ENCODE measurements at places on chromosomes 5 and 9.

- DNase-seq: no peak
These were observed 244.3 kb downstream of the DENND1A start for GRCh38 chr9:123685489-123686083.

GRCh38 chr9:136021872-136022681 is 60.9 kb upstream of the UBAC1 start:
- DNase-seq: no peak

DNA sequence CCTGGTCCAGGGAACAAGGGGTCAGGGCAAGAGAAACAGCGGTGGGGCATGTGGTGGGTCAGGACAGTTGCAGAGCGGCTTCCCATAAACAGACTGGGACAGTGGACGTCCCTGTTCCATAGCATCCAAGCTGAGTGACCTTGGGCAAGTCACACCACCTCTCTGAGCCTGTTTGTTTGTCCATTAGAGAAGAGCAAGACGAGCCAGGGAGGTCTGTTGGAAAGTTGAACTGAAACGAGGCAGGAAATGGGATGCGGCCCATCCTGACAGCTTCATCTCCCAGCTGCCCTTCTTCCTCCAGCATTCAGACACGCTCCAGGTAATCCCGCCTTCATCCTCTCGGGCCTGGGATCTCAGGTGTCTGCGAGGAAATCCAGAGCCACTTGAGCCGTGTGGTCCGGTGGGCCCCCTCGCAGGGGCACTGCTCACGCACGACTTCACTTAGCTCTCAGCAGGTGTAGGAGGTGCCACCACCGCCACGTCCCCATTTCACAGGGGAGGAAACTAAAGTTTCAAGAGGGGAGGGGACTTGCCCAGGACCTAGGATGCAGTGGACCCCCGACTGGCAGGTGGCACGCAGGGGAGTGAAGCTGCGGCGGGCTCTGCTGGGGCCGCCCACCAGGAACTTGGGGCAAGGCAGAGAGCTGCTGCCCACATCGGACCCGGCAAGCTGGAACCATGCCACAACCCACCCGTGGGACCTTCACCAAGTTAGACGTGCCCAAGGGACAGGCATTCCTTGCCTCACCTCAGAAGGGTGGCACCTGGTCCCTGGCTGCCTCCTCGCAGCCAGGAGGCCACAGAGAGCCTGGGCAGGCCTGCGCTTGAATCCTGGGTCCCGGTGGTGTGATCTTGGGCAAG is 13.0 kb downstream of the PTGES2 start:
- no peak for DNase-seq

DNA sequence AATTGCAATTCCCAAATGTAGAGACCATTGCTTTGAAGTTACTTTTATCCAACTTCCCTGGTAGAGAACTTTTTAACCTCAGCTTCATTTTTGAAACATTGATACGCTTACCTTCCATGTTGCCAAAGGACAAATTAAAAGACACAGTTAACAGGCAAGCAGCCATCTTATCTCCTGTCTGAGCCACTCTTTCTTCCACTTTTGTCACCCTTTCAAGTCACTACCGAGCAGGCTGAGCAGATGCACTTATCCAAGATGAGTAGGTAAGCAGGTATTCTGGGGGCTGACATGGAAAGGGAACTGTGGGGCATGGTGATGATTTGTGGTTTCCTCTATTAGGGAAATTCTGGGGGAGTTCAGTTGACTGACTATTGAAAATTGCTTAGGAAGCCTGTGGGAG is 66.7 kb downstream of the DOCK2 start:
- no peak for DNase-seq

- DNase-seq: no peak
These were observed 183.4 kb upstream of the NR3C1 start for GRCh38 chr5:143586781-143587362.

DNA sequence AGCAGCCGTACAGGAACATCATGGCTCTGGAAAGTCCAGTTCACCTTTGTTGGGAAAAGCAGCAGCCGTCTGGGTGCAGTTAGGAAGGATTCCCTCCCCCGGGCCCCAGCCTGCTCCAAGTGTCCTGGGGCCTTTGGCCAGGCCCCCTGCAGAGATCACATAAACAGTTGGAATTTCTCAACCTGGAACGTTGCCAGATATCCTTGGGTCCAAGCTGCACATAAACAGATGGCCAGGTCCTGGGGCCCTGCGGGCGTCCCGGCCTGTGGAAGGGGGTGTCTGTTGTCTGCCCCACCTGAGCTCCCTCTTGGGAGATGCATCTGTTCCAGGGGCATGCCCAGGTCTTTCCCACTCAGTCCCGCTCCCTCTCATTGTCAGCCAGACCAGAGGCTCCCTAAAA is 92.7 kb downstream of the COL5A1 start:
- DNase-seq: no peak

- no peak for DNase-seq
These were observed 518.2 kb downstream of the TLR4 start for GRCh38 chr9:118222375-118222774.

DNA sequence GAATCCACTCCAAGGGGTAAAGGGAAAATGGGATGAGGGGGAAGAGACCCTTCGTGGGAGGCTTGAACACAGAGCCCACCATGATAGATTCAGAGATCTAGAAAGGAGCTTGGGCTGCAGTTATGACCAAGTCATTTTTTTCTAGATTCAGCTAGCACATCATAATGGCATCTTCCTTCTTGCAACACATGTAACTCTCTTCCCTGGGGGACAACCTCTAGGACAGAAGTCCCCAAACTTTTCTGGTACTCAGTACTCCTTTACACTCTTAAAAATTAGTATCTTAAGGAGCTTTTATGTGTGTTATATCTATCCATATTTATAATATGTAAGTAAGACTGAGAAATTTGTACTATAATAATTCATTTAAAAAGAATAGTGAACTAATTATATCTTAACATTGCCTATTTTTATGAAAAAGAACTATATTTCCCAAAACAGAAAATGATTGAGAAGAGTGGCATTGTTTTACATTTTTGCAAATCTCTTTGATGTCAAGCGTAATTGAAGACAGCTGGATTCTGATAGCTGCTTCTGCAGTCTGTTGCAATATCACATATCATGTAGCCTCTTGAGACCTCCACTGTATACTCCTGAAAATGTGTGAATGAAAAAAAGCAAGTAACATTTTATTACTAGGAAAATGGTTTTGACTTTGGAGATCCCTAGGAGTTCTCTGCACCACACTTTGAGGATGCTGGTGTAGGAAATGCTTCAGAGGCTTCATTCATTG is 875 bp downstream of the ACO1 start:
- no peak for DNase-seq

DNA sequence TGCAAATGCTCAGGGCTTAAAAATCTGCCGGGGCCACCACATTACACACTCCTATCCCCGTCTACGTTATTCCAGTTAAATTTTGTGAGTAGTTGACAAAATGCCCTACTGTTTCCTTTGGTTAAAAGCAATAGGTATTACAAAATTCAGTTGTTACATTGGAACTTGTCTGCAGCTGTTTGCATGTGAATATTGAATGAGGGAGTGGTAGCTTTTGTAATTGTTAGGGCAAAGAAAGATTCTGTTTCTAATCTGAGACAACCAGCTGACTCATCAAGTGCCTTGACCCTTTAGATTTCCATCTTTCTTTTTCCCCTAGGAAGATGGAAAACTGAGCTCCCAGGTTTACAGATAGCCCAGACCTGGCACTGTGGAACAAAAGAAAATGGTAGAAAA is 30.2 kb downstream of the MAML1 start:
- DNase-seq: no peak

GRCh38 chr9:88746743-88747398 is 211.9 kb downstream of the NXNL2 start:
- no peak for DNase-seq

GRCh38 chr5:71830681-71831539 is 111.8 kb downstream of the CARTPT start:
- no peak for DNase-seq

DNA sequence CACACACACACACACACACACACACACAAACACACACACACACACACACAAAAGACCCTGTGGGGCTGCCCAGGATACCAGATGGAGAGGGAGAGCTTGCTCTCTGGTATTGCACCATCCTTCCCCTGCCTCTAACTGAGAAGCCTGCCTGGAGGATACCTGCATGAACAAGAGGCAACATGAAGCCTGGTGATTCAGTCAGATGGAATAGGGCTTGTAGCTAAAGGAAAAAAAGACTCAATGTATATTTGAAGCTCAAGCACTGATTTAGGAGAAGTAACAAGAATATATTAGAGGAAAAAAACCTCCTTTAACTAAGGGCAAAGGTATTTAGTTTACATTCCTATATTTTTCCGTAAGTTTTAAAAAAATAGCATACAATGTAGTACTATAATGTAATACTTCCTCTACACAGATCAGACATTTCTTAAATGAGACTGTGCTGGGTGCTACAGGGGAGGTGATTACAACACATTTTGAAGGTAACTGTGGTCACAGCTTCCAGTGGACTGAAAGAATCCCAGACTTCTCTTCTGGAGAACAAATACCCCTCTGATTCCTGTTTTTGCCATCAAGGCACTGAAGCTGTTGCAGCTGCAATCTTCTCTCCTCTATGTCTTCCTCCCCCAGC is 169.3 kb downstream of the DCP2 start:
- DNase-seq: no peak

DNA sequence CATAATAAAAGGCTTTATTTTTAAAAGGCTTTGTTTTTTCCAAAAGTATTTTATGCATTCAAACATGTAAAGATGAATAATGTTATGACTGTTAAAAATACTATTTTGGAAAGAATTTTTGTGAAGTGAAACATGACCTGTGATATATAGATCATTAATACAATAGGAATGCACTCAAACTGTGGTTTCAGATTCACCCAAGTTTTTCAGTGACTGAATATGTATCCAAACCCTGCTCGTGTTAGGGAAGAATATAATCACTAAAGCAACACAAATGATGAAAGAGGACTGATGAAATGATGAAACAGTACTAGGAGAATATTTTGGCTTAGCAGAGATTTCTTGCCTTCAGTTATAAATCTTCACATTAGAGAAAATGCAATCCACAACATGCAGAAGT is 278.0 kb downstream of the ADAMTS6 start:
- DNase-seq: no peak

- no peak for DNase-seq
These were observed 111.7 kb upstream of the ACOT12 start for GRCh38 chr5:81505672-81506071.

DNA sequence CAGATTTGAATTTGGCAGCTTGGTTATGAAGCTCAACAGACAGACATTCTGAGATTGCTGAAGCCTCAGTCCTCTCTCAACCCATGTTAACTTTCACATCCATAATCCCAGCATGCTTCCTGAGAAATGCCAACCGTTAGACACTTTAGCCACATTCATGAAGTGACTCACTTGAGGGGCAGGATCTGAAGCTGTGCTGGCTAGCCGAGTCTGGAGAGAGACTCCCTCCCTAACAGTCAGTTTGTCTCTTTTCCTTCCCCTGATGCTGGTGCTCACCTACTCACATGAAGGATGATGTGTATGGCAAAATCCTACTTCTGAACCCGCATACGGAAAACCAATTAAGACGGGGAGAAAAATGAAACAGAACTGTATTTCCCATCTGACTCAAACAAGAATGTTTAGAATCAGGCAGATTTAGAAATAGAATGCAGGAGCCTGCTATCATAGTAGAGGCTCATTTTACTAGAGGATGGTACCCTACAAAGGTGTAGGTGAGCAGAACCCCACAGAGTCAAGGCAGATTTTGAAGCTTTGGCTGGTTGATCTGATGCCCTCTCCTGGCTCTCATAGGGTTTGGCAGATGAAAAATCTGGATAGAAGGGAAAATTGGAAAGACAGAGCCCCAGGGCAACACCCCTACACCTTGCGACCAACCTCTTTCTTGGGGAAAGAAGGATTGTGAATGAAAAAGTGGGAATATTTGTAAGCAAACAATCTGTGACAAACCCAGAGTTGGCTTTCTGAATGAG is 150.9 kb upstream of the LHFPL2 start:
- DNase-seq: no peak

- no peak for DNase-seq
These were observed 71.3 kb downstream of the IQGAP2 start for GRCh38 chr5:76474377-76474776.

GRCh38 chr9:78871452-78872331 is 574.8 kb downstream of the PSAT1 start:
- DNase-seq: no peak

- DNase-seq: no peak
These were observed 33.5 kb upstream of the ZNF354B start for GRCh38 chr5:178826216-178826615.

- no peak for DNase-seq
These were observed 66.4 kb upstream of the SLC44A1 start for GRCh38 chr9:105178076-105178475.

- DNase-seq: no peak
These were observed 633.1 kb upstream of the TYRP1 start for GRCh38 chr9:12060067-12060466.

DNA sequence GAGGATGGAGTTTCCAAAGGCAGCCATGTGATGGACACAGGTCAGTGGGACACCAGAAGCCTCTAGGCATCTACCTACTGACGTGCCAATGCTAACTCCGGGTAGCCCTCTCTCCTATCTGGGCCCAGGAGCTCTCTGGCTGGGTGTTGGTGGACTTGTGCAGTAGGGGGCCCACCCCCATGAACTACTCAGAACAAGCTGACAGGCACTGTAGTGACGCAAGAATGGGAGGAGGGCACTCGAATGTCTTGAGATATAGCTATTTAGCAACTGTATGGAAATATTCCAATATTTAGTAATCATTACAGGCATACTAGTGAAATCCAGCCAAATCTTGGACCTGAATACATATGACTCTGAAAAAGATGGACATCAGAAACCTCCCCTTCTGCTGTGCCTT is 5.7 kb upstream of the DOCK2 start:
- DNase-seq: no peak

- no peak for DNase-seq
These were observed 17.3 kb downstream of the CHD1 start for GRCh38 chr5:98911280-98912040.

DNA sequence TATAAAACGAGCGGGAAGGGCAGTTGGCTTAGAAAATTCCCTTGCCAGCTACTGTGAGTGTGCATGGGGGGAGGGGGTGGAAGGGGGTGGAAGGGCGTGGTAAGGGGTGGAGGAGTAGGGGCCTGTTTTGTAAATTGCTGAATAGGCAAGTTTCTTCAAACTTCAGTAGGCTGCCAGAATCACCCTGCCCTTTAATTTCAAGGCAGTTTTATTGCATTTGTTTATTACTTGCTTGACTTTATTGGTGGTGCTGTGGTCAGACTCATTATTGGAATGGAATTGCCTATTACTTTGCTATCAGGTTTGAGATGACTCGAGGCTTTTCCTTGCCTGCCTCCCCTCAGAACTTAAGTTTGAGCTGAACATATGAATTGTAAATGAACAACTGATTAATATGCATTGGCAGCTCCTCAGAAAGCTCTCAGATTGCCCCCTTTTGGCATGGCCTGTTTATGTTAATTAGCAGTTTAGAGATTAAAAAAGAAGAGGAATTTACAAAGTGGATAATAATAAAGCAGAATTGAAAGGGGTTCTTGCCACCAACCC is 76.0 kb downstream of the SEMA6A start:
- DNase-seq: no peak

Data from activated CD4-positive, alpha-beta T cell treated with anti-CD3 and anti-CD28 coated beads, Interleukin-2, amount 50 U/mL, for 1 hour (primary cell).